ENCODE measurements at places on chromosomes 7 and 10.

DNA sequence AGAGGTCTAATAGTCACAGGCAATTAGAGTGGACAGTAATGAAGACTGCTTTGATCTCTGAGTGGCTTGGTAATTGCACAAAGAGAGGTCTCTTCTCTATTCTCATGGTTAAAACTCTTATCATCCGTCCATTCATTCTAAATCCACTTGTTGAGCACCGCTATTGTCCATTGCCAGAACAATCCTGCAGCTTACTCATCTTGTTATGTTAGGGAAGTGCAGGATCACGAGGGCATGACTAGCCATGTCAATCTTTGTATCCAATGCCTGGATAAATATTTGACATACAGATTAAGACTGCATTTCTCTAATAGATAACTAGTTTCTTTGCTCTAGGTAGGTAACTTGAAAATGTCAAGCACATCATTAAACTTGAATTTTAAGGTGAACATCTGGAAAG lies 14.9 kb downstream of the SFTPD start:
- no peak for DNase-seq

DNA sequence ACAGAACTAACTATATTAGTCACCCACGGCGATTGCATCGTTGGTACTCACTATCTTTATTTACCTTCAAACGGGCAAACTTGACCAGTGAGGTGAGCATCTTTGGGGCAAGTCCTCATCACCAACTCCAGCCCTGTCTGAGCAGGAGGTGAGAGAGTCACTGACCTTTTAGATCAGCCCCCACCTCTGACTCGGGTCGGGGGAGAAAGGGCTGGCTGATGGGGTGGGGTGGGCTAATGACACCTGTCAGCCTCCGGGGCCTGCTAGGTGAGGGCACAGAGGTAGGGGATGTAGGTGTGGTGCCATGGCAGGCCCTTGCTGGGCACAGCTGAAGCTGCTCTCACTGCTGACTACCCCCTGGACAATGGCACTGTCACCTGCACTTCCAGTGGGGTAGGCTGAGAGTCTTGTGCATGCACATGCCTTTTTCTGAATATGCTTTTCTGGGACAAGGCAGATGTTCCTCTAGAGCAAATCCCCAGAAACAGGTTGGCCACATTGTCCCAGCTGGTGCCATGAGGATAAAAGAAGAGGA lies 359.5 kb upstream of the MKI67 start:
- no peak for DNase-seq

GRCh38 chr7:65731562-65732035 lies 141.3 kb upstream of the VKORC1L1 start:
- no peak for DNase-seq

DNA sequence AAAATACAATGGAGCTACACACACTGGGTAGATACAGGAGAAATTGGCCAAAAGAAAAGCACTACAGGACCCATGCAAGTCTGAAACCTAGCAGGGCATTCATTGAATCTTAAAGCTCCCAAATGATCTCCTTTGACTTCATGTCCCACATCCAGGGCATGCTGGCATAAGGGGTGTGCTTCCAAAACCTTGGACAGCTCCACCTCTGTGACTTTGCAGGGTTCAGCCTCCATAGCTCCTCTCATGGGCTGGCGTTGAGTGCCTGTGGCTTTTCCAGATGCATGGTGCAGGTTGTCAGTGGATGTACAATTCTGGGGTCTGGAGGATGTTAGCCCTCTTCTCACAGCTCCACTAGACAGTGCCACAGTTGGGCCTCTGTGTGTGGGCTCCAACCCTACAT lies 626.3 kb upstream of the POT1 start:
- no peak for DNase-seq

All from stimulated activated CD4-positive, alpha-beta T cell treated with anti-CD3 and anti-CD28 coated beads, Interleukin-1b, Interleukin-23, amount 100 ng/mL, for 1 hour (primary cell).